ENCODE measurements at places on chromosomes 7 and 10.
A peak's percentile ranks its signal among the peaks of the same experiment; 100 is the strongest.

GRCh38 chr10:83934641-83935338 lies 204.5 kb upstream of the GHITM start:
- no peak overlapping the region for H3K4me3 ChIP-seq
- H3K27ac ChIP-seq, result no peak overlapping the region
- no peaks in the 10 kb centered on the region for H3K36me3 ChIP-seq
- no peak for DNase-seq

GRCh38 chr7:37419496-37419895 lies 29.2 kb downstream of the ELMO1 start:
- H3K4me1 ChIP-seq, result peaks cover 3% of the 10 kb centered on the region
- H3K4me3 ChIP-seq, result no peak overlapping the region
- peaks cover 3% of the 10 kb centered on the region for H3K36me3 ChIP-seq
- no peaks in the 10 kb centered on the region for H3K27me3 ChIP-seq
- DNase-seq, result no peak

DNA sequence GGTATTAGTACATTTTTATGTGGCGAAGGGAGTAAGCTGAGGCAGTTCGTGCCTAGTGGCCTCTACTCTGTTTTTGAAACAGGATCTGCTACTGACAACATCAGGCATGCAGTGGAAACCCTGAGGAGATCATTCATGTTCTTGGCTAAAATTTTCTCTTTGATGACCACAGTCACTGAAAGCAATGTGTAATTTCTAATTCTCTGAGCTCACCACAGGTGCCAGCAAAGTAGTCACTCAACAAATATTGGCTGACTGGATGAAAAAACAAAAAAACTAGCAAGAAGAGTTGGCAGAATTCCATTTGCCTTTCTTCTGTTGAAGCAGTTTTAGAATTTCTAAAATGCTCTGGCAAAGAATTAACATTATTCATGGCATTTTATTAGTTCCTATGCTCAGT lies 176.5 kb upstream of the KCTD7 start:
- no peaks in the 10 kb centered on the region for H3K36me3 ChIP-seq
- H3K4me3 ChIP-seq, result no peak overlapping the region
- H3K27me3 ChIP-seq, result no peaks in the 10 kb centered on the region

DNA sequence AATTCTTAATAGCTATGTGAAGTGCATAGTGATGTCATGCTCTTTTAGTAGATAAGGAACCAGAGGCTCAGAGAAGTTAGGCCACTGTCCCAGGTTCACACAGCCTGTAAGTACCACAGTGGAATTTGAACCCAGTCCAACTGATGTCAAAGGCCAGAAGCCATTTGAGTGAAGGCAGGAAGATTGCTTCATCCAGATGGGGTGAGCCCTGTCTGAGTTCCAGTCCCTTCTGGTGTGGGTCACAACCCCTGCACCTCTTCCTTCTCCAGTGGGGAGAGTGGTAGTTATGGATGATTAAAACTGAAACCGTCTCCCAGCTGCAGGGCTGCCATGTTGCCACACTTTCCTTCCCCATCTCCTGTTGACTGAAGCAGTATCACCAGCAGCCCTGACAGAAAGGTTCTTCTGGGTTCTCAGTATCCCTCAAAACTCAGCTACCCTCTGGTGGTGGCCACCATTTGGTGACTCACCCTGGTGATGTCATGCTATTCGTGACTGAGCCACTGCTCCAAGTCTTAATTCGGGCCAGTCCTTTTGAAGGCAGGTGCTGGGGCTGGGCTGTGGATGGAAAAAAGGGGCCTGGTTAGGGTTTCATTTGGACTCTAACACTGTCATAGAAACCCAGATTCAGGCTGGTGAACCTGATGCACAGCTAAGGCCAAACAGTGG lies 1.5 kb upstream of the C10orf95 start:
- no peaks in the 10 kb centered on the region for H3K27me3 ChIP-seq
- peaks cover 12% of the 10 kb centered on the region for H3K36me3 ChIP-seq
- H3K4me3 ChIP-seq, result no peak overlapping the region
- DNase-seq, result peak; percentile 11
- H3K27ac ChIP-seq, result no peak overlapping the region

DNA sequence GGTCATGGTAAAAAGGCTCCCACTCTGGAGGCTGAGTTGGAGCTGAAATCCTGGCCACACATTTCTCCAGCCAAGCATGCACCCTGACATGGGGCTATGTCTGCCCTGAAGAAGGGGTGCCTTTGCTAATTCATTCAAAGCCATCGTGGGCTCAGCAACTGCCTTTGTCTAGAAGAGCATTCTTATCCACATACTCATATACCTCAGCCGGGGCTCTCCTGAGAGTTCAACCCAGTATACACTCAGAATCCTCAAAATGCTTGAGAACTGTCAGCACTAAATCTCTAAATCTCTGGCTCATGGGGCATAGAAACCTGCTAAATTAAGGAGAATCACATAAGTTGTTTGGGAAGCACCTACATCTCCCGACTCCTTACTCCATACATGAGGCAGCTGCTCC lies 89.3 kb downstream of the MRPL32 start:
- no peak overlapping the region for H3K27ac ChIP-seq
- H3K36me3 ChIP-seq, result no peaks in the 10 kb centered on the region
- no peak overlapping the region for H3K4me3 ChIP-seq

GRCh38 chr10:17963431-17963830 lies 11.7 kb downstream of the SLC39A12 start:
- no peak overlapping the region for H3K27ac ChIP-seq
- no peaks in the 10 kb centered on the region for H3K4me1 ChIP-seq
- no peaks in the 10 kb centered on the region for H3K36me3 ChIP-seq
- no peak for DNase-seq

DNA sequence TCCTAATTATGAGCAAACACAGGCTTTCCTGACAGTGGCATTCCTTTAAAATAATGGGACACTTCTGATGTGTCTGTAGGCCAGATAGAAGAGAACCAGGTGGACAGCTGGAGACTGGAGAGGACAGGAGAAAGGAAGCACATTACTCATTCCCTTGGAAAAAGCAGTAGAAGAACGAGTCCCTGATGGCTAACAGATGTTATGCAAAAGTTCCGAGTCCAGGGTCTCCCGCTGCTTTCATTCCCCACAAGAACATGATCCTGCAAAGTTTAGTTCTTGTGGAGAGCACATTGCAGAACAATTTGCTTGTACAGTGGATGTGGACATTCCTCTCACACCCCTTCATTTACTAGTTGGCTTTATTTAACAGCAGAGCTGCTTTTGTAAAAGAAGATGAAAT lies 137.6 kb downstream of the GPAM start:
- no peaks in the 10 kb centered on the region for H3K4me1 ChIP-seq
- no peak for DNase-seq
- H3K4me3 ChIP-seq, result no peak overlapping the region
- no peaks in the 10 kb centered on the region for H3K27me3 ChIP-seq
- H3K36me3 ChIP-seq, result no peaks in the 10 kb centered on the region

DNA sequence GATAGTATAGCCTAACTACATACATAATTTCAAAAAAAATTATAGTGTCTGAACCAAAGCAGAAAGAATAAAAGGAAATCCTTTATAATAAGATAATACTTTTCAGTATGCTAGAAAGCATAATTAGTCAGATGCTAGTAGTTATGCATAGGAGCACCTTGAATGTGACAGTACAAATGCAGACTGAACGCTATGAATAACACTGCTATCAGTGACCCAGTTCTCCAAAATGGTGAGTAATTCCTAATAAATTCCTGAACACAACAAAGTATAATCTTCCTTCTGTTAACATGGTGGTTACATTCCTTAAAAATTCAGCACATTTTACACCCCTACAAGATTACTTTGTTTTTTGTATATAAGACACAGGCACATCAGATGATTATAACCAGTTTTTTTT lies 1.2 kb upstream of the CHPF2 start:
- H3K27me3 ChIP-seq, result no peaks in the 10 kb centered on the region
- peaks cover 14% of the 10 kb centered on the region for H3K36me3 ChIP-seq
- H3K4me3 ChIP-seq, result no peak overlapping the region
- peaks cover 24% of the 10 kb centered on the region for H3K4me1 ChIP-seq
- no peak for DNase-seq

GRCh38 chr7:20504060-20504459 lies 111.4 kb upstream of the ABCB5 start:
- no peak overlapping the region for H3K4me3 ChIP-seq
- no peaks in the 10 kb centered on the region for H3K27me3 ChIP-seq
- H3K27ac ChIP-seq, result no peak overlapping the region
- no peak for DNase-seq

- no peaks in the 10 kb centered on the region for H3K36me3 ChIP-seq
- H3K4me1 ChIP-seq, result no peaks in the 10 kb centered on the region
- DNase-seq, result no peak
- H3K4me3 ChIP-seq, result no peak overlapping the region
- no peak overlapping the region for H3K27ac ChIP-seq
- H3K27me3 ChIP-seq, result no peaks in the 10 kb centered on the region
Measured at GRCh38 chr7:42964293-42964692, 32.1 kb downstream of the MRPL32 start.

- DNase-seq, result no peak
- no peaks in the 10 kb centered on the region for H3K36me3 ChIP-seq
- H3K27me3 ChIP-seq, result no peaks in the 10 kb centered on the region
- no peaks in the 10 kb centered on the region for H3K4me1 ChIP-seq
- H3K4me3 ChIP-seq, result no peak overlapping the region
Measured at GRCh38 chr7:114821030-114821900, 100.6 kb upstream of the MDFIC start.

DNA sequence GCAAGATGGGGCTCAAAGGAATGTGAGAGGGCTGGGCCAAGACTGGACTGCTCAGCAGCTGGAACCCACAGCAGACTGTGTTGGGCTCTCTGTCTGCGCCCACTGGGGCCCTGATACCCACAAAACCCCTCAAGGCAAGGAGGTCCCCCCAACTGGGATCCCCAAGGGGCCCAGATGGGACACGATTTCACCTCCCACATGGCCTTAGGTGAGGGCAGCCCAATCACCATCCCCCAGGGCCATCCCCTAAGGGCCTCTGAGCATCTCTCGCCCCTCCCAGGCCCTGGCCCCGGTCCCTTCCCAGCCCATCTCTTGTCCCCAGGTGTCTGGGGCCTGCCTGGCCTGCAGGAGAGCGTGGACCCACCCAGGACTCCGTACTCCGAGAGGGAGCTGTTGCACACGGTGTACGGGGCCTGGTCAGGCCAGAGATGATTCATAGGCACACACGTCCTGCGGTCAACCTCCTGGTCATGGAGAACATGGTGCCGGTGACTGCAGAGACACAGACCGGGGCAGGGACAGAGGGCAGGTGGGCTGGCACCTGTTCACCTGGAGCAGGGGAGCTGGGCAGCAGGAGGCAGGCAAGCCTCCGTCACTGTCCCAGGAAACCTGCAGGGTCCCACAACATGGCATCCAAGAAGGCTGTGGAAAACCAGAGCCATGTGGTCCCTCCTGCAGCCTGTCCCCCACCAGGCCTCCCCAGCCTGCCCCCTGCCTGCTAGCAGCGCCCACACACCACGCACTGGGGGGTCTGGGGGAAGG lies 21.6 kb downstream of the OGDHL start:
- no peak overlapping the region for H3K4me3 ChIP-seq
- H3K27me3 ChIP-seq, result no peaks in the 10 kb centered on the region
- DNase-seq, result no peak

- H3K36me3 ChIP-seq, result no peaks in the 10 kb centered on the region
- DNase-seq, result no peak
- H3K4me3 ChIP-seq, result no peak overlapping the region
Measured at GRCh38 chr10:34107626-34108516, 707.2 kb downstream of the PARD3 start.

- no peaks in the 10 kb centered on the region for H3K4me1 ChIP-seq
- H3K36me3 ChIP-seq, result no peaks in the 10 kb centered on the region
- H3K4me3 ChIP-seq, result no peak overlapping the region
- DNase-seq, result no peak
- no peaks in the 10 kb centered on the region for H3K27me3 ChIP-seq
Measured at GRCh38 chr10:89633484-89633883, 11.6 kb downstream of the PANK1 start.

GRCh38 chr10:1057106-1057657 lies 997 bp downstream of the WDR37 start:
- H3K27me3 ChIP-seq, result no peaks in the 10 kb centered on the region
- peak overlapping the region; percentile 97 for H3K4me3 ChIP-seq
- DNase-seq, result no peak
- H3K27ac ChIP-seq, result peak overlapping the region; percentile 97
- peaks cover 20% of the 10 kb centered on the region for H3K4me1 ChIP-seq

GRCh38 chr10:17235136-17235535 lies 7.1 kb downstream of the VIM start:
- no peaks in the 10 kb centered on the region for H3K27me3 ChIP-seq
- no peak overlapping the region for H3K27ac ChIP-seq
- no peak overlapping the region for H3K4me3 ChIP-seq
- H3K36me3 ChIP-seq, result peaks cover 70% of the 10 kb centered on the region
- DNase-seq, result no peak
- peaks cover 24% of the 10 kb centered on the region for H3K4me1 ChIP-seq

DNA sequence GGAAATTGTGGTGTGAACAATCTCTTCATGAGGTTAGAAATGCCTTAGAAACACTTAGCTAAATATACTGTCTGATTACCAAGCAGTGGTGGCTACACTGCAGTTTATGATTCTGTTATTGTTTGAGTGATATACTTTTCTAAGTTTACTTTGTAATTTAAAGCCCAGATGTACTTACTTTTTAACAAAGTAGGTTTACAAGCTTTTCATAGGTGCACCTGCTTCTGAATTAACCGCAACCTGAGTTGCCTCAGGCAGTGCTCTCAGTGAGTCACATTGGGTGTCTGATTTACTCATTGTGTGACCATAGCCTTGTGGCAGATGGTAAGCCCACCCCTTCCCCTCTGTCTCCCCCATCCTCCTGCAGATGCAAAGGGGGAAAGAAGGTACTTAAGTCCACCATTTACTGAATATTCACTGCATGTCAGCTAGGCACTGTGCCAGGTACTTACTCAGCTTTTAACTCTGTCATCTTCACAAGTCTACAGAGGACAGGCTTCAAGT lies 9.0 kb downstream of the MTURN start:
- no peaks in the 10 kb centered on the region for H3K36me3 ChIP-seq
- H3K4me3 ChIP-seq, result no peak overlapping the region
- no peaks in the 10 kb centered on the region for H3K4me1 ChIP-seq
- H3K27ac ChIP-seq, result no peak overlapping the region

DNA sequence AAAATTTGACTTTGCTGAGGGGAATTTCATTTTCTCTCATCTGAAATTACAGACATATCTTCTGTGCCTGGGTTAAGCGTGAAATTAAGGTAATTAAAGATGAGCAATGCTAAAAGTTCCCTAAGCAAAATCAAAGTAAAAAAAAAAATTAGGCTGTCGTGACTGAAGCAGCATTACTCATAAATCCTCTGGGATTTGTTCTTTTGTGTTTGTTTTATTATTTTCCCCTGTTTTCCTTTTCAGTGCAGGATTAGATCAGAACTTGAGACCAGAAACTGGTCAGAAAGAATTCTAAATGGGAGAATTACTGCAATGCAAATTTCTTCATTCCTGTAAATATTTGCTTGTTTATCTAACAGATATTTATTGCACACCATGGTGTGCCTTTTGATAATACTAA lies 141.4 kb upstream of the BET1 start:
- H3K36me3 ChIP-seq, result no peaks in the 10 kb centered on the region
- H3K27ac ChIP-seq, result no peak overlapping the region
- DNase-seq, result no peak
- H3K4me1 ChIP-seq, result no peaks in the 10 kb centered on the region
- no peak overlapping the region for H3K4me3 ChIP-seq
